ENCODE measurements at places on chromosomes 6 and 20. TPM values are rescaled to one million over a fixed set of nuclear protein-coding genes. Genes with fewer than 3 reads are reported as not detected.

The CLPSL2 gene
- not detected for total RNA-seq

The IER3 gene
- total RNA-seq: 5.9 TPM

The CDH4 gene
- under 0.01 TPM for total RNA-seq

The SS18L1 gene
- 21.7 TPM for total RNA-seq

The HTR1B gene
- total RNA-seq: not detected

DNA sequence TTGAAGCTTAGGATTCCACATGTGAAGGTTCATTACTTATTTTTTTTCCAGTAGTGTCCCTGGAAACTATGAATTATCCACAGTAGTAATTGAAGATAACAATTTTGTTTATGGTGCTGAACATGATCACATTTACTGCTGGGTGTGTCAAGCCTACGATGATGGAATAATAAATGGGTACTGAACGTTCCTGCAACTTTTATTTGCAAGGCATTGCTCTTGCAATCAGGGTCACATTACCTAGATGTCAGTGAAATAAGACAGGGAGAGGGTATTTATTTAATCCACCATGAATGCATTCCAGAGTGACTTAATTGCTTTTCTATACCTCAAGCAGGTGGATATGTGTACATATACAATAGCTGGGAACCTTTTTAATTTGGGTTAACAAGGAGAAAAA is 27.0 kb upstream of the MLIP start:
- H3K36me3 ChIP-seq: no peaks in the 10 kb centered on the region
- H3K4me3 ChIP-seq: no peak overlapping the region
- no peaks in the 10 kb centered on the region for H3K4me1 ChIP-seq
- no peak for DNase-seq

The POU5F1 gene
- total RNA-seq: not detected

DNA sequence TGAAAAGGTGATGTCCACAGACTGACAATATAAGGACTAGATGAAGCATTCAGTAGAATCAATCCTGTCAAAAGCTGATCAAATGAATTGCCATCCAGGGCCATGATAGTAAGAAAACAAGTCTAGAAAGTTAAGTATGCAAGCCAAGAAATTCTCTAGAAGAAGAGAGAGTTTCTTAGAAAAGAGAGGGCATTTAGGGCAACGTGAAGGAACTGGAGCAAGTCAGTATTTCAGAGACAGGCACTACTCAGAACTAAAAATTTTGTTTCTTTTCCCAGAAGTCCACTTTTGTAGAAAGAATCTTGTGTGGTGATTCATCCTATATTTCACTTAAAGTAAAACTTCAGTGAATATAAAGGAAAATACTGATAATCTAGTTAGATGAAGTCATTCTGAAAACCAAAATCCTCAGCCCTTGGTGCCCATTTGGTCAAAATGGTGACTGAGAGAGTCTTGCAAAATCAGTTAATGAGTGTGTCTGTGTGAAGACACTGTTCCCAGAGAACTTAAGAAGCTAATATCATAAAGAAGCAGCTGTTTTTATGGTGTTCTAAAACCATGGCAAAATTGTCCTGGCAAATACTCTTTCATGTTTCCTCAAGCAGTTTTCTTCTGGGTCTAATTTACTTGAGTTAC is 82.2 kb downstream of the COL19A1 start:
- no peaks in the 10 kb centered on the region for H3K27me3 ChIP-seq
- DNase-seq: no peak
- H3K36me3 ChIP-seq: no peaks in the 10 kb centered on the region

All from uterus (tissue), 4 donors.